Uterus (tissue), 4 donors: ENCODE measurements at places on chromosomes 16 and 17. TPM values are rescaled to one million over a fixed set of nuclear protein-coding genes. Genes with fewer than 3 reads are reported as not detected.

Gene KRTAP1-5
- not detected for total RNA-seq

Gene HSD17B2
- total RNA-seq = not detected

Gene MYCBPAP
- total RNA-seq = 6.5 TPM

Gene METTL23
- 21.2 TPM for total RNA-seq

Gene LRRC36
- 2.8 TPM for total RNA-seq

Gene TTYH2
- 14.9 TPM for total RNA-seq

Gene QPRT
- total RNA-seq = 54.3 TPM

Gene ANKS4B
- total RNA-seq = not detected

Gene ASIC2
- 1.2 TPM for total RNA-seq

Gene ABCC3
- 3.7 TPM for total RNA-seq

Gene NOXO1
- total RNA-seq = not detected

Gene CD300E
- total RNA-seq = 0.07 TPM

Gene EFTUD2
- total RNA-seq = 110 TPM

Gene PRSS33
- total RNA-seq = not detected

Gene CDRT15
- not detected for total RNA-seq

Gene SLC47A1
- total RNA-seq = 17.4 TPM

Gene KRT14
- total RNA-seq = 0.90 TPM

Gene DDX42
- 180 TPM for total RNA-seq

Gene PPY
- not detected for total RNA-seq

Gene FSCN2
- not detected for total RNA-seq

Gene NACA2
- total RNA-seq = not detected

Gene BBS2
- 97.3 TPM for total RNA-seq

Gene C16orf46
- total RNA-seq = not detected

Gene SYNGR2
- 19.6 TPM for total RNA-seq

Gene KCNJ18
- total RNA-seq = not detected

Gene ASGR1
- total RNA-seq = not detected

Gene TNFRSF12A
- total RNA-seq = 12.6 TPM

Gene CEP112
- total RNA-seq = 40.6 TPM

Gene FLYWCH2
- 223 TPM for total RNA-seq

Gene ABCC12
- not detected for total RNA-seq

Gene SPNS3
- 0.69 TPM for total RNA-seq
